ENCODE measurements at places on chromosomes 1 and 21. TPM values are rescaled to one million over a fixed set of nuclear protein-coding genes. Genes with fewer than 3 reads are reported as not detected.
A peak's percentile ranks its signal among the peaks of the same experiment; 100 is the strongest.

The TMEM79 gene
- 0.54 TPM for total RNA-seq

- DNase-seq = no peak
These were observed 369.3 kb upstream of the TMPRSS15 start for GRCh38 chr21:18772897-18773296.

The LMX1A gene
- not detected for total RNA-seq

The TMPRSS3 gene
- total RNA-seq = not detected

- DNase-seq = peak; percentile 14
These were observed 278.6 kb upstream of the LYPLAL1 start for GRCh38 chr1:218895064-218895587.

DNA sequence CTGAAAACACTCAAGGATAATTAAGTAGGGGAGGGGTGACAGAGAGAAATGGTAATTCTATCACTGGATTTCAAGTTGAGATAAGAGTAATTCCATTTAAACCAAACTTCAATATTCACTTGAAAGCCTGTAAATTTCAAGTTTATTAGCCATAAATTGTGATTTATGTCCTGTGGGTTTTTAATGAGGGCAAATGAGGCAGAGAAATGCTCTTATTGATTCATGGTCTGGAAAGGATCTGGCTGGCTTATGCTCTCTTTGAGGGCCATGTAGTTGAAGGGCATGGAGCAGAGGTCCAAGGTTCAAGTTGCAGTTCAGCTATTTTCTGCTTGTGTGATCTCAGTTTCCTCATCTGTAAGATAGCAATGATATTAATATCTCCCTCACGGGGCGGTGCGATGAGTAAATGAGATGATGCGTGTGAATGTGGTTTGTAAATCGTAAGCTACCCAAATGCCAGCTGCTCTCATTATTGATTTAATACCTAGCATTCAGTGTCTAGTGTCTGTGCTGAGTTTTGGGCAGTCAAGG, 12.3 kb downstream of the OLFML3 start:
- DNase-seq = no peak

DNA sequence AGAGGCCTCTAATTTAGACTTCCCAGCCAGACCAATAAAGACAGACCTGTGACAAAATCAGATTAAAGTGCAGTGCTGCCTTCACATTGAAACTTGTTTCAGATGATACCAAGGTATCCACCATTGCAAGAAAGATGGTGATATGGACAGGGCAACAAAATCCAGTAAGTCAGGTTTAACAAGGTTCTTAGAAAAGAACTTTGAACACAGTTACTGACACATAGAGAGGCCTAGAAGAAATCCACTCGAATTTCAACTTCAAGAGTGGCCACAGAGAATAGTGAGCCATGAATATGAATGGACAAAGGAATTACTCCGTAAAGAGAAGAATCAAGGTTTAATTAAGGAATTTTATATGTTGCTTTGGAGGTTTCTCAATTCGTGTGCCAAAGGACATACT, 230.4 kb downstream of the KCNT2 start:
- no peak for DNase-seq

DNA sequence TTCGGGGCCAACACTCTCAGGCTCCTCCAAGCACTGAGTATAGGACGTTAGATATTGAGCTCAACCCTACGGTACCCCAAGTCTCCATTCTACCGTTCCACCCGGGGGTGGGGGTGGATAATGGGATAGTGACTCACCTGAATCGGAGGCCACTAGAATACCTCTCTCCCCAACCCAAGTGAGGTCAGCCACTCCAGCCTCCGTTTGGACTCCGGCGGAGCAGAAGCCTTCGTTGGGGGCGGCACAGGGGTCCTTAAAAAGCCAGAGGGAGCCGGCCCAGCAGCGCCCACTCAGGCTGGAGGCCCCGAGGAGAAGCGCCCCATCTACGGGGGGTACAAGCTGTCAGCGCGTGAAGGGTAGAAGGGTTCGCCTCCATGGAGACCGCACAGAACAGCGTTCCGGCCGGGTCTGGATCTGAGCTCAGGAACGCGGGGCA, 556 bp downstream of the WDR77 start:
- peak; percentile 12 for DNase-seq

The BLZF1 gene
- 24.2 TPM for total RNA-seq

The RBP7 gene
- not detected for total RNA-seq

The HEYL gene
- total RNA-seq = not detected

The ZNF669 gene
- total RNA-seq = 10.8 TPM

DNA sequence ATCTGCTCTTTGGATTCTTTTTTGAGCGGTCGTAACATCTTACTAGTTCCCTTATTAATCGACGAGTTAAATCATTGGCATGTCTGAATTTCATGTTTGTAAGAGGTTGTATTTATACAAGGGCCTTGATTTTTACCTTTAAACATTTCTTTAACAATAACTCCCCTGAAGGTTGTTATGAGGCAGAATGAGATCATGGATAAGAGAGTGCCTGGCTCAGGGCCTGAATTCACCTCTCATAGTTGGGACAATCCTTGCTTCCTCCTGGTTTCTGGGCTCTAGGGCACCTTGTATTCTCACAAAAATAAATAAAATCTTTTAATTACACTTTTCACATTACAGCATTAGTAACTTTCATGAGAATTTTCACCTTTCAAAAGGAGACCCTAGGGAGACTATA, 55.4 kb downstream of the MDM4 start:
- no peak for DNase-seq

Data from IMR-90 (cell line).